NCI-H187 (cell line): ENCODE measurements at places on chromosomes 7 and 10.

- DNase-seq = no peak
These were observed 56.2 kb downstream of the HK1 start for GRCh38 chr10:69334302-69335062.

GRCh38 chr10:11300563-11300962 lies 282.9 kb downstream of the CELF2 start:
- DNase-seq = no peak

- no peak for DNase-seq
These were observed 139.9 kb downstream of the ARL4A start for GRCh38 chr7:12827219-12827821.

- DNase-seq = no peak
These were observed 85.7 kb upstream of the AOAH start for GRCh38 chr7:36810032-36810431.
